ENCODE measurements at places on chromosomes 12 and 14. TPM values are rescaled to one million over a fixed set of nuclear protein-coding genes. Genes with fewer than 3 reads are reported as not detected.

DNA sequence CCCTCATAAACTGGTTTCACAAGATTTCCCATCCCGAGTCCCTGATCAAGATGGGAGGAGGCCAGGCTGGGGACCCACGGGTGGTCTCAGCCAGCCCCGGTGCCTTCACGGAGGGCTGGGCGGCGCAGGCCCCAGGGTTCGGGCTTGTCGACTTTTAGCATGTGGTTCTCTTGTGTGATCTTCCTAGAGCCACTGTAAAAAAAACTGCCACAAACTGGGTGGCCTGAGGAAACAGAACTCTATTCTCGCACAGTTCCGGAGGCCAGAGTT, 12.6 kb downstream of the RFLNA start:
- no peak for DNase-seq

GRCh38 chr14:63478437-63478852, 64.7 kb downstream of the PPP2R5E start:
- DNase-seq: no peak

DNA sequence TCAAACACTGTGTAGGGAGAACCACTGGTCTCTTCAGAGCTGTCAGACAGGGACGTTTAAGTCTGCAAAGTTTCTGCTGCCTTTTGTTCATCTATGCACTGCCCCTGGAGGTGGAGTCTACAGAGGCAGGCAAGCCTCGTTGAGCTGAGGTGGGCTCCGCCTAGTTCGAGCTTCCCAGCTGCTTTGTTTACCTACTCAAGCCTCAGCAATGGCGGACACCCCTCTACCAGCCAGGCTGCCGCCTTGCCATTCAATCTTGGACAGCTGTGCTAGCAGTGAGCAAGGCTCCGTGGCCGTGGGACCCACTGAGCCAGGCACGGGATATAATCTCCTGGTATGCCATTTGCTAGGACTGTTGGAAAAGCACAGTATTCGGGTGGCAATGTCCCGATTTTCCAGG, 24.6 kb upstream of the YBX3 start:
- no peak for DNase-seq

The GRIP1 gene
- 89.3 TPM for total RNA-seq
